Activated CD8-positive, alpha-beta T cell treated with anti-CD3 and anti-CD28 coated beads, Interleukin-2, amount 10 ng/mL, durations not matched to agents 7 days and 5 days (primary cell): ENCODE measurements at places on chromosomes 7 and 10. TPM values are rescaled to one million over a fixed set of nuclear protein-coding genes. Genes with fewer than 3 reads are reported as not detected.

Gene ORC5
- total RNA-seq: 24.8 TPM

Gene SORCS1
- not detected for total RNA-seq

Gene INSYN2A
- not detected for total RNA-seq

Gene UTF1
- total RNA-seq: not detected

Gene GPR15LG
- total RNA-seq: not detected

Gene SPDYE18
- 0.68 TPM for total RNA-seq

Gene GRM3
- total RNA-seq: not detected

Gene FOXP2
- total RNA-seq: not detected

Gene PIK3CG
- total RNA-seq: 53.1 TPM

Gene GIMAP4
- 186 TPM for total RNA-seq

Gene SEPTIN7
- total RNA-seq: 272 TPM

Gene GBX1
- not detected for total RNA-seq

Gene EIF4EBP2
- total RNA-seq: 60.8 TPM

Gene AKR1D1
- total RNA-seq: not detected

Gene GSTO2
- 1.2 TPM for total RNA-seq

Gene MCM10
- total RNA-seq: 73.5 TPM

Gene HMX3
- total RNA-seq: not detected

Gene KCNMA1
- 0.16 TPM for total RNA-seq

Gene ANLN
- 80.8 TPM for total RNA-seq

Gene C7orf57
- 0.10 TPM for total RNA-seq

Gene UCMA
- total RNA-seq: not detected

Gene VPS37D
- 0.26 TPM for total RNA-seq
